ENCODE measurements at places on chromosomes 12 and 14.

GRCh38 chr12:79200176-79200575 lies 335.6 kb downstream of the SYT1 start:
- no peak for DNase-seq

- no peak for DNase-seq
These were observed 1600.5 kb upstream of the SEL1L start for GRCh38 chr14:83133981-83134645.

- no peak for DNase-seq
These were observed 82.0 kb downstream of the SLC16A7 start for GRCh38 chr12:59677857-59678256.

DNA sequence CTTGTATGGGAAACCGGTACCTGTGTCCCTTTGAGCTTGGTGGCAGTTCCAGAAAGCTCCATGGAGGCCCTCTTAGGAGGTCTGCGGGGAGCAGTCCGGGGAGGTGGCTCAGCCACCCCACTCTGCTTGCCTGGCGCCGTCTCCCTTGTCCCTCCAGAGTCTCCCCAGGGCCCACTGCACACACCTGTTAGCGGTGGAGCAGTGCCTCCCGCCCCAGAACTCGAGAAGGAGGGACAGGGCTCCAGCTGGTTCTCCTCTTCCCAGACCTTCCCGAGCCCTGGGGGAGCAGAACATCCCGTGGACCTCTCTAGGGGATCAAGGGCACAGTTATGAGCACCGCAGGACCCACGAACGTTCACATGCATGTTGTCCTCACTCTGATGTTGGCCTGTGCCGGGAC lies 10.8 kb downstream of the ASPG start:
- DNase-seq, result no peak

DNA sequence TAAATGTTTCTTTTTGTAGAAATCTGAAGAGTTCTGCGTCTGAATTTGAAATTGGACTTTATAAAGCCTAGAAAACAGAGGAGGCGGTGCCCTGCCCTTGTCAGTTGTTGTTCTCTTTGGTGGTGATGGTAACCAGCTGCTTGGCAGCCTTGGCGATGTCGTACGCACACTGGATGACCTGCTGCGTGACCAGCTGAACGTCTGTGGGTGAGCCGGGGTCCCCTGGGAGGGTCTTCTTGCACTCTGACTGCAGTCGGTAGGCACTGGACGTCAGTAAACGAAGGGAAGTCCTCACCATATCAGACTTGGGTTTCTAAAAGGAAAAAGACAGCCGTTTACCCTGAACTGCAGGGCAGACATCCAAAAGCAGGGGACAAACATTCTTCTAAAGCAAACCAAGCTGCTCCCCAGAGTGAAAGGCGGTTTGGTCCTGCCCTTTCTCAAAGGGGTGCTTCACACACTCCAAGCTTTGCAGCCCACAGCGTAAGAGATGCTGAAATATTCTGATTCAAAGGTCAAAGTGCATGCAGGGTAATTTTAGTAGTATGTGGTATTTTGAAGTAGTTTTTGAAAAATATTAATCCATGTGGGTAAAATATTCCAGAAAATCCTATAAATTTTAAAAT lies 32.9 kb downstream of the TCHP start:
- no peak for DNase-seq

DNA sequence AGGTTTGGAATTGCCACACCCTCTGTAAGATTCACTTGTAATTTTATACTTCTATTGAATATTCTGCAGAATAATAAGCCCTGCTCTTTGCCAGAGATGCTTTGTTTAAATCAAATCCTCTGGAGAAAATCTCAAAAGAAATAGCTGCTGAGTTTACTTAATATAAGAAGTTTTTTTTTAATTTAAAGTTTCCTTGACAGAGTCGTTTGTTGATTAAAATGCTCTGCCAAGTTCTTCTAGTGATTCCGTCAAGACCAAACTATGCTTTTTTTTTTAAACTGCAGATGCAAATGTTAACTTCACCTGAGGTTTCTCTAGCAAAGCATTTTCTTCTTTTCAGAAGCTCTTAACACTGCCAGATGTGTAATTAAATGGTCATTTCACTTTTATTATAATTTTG lies 13.4 kb upstream of the NAV3 start:
- no peak for DNase-seq

GRCh38 chr14:69666690-69667211 lies 55.4 kb downstream of the SUSD6 start:
- no peak for DNase-seq

- DNase-seq, result peak; percentile 36
These were observed 77.2 kb downstream of the SERPINA3 start for GRCh38 chr14:94689218-94689984.

- no peak for DNase-seq
These were observed 234.7 kb upstream of the E2F7 start for GRCh38 chr12:77299910-77300669.

DNA sequence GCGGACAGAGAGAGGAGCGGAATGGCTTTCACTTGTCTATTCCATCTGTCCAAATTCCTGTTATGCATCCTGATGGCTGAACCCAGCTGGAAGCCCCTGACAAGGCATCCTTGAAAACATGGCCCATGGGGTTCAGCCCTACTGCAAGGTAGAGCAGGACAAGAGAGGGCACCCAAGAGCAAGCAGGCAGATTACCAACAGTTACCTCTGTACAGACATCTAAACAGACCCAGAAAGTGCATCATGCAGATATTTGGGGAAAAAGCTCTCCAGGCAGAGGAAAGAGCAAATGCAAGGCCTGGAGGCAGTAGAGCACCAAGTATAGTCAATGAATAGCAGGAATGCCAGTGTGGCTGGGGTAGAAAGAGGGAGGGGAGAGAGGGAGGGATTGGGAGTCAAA lies 407.5 kb downstream of the PCNX1 start:
- DNase-seq, result no peak

DNA sequence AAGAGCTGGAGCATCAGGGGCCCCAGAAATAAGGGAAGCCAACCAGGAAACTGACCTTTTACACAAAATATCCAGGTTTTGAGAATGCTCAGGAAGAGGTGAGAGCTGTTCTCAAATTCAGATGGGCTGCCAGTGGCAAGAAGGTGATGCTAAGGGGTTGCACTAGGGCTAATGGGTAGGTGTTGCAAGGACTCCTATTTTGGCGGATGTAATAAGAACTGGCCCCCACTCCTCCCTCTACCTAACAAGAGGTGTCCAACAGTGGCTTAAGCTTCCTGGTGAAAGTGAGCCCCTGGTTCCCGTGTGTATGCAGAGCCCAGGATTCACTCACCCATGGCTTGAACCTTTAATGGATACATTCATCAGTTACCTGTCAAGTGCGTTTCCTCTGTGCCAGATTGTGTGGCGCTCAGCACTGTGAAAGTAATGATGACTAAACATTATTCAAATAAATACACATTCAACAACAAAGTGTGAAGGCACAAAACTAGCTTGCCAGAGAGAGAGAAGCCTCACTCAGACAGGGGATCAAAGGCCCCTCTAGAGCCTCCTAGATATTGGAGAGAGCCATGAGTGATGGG lies 705 bp upstream of the CHGA start:
- no peak for DNase-seq

DNA sequence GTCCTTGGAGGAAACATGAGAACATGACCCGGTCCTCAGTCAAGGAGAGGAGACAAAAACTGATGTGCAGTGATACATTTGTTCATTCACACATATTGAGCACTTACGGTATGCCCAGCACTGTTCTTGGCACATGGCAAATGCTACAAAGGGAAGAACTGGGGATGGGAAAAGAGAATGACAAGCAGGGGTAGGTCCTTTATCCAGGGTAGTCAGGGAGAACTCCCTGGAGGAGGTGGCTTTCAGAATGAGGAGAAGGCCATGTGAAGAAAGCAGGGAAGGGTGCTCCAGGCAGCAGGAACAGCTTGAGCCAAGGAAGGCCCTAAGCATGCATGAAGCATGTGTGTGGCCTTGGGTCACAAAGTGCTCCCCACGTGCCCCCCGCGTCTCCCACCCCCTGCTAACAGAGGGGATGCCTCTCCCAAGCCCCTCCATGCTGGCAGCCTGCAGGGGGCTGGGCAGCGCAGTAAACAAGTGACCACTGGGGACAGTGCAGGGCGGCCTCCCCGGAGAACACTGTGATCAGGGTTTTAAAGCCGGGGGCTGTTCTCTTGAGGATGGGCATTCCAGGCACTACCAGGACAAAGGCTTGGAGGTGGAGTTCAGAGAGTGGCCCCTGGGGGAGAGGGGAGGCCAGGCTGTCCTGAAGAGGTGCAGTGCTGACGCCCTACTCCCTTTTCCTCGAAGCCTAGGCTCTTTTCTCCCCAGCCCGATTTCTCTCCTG lies 71.0 kb downstream of the PHETA1 start:
- DNase-seq, result no peak

DNA sequence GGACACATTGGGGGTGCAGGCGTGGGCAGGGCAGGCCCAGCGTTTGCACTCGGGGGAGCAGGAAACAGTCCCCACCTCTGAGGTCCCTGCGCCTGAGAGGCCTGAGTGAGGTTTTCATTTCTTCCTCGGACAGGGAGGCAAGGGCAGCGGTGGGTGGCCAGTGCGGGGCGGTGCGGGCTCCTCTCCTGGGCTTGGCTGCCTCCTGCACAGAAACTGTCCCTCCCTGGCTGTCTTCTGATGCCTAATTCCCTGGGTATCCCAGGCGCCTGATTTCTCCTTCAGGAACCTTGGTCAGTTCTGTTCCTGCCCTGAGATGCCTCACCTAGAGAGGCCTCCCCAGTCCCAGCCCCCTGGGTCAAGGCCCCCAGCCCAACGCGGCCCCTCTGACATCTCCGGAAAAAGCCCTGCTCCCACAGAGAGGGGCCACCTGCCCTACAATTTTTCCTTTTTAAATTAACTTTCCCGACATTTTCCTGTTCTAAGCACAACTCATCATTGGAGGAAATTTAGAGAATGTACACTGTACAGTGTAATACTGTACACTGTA lies 260.3 kb downstream of the ADGRD1 start:
- DNase-seq, result no peak

DNA sequence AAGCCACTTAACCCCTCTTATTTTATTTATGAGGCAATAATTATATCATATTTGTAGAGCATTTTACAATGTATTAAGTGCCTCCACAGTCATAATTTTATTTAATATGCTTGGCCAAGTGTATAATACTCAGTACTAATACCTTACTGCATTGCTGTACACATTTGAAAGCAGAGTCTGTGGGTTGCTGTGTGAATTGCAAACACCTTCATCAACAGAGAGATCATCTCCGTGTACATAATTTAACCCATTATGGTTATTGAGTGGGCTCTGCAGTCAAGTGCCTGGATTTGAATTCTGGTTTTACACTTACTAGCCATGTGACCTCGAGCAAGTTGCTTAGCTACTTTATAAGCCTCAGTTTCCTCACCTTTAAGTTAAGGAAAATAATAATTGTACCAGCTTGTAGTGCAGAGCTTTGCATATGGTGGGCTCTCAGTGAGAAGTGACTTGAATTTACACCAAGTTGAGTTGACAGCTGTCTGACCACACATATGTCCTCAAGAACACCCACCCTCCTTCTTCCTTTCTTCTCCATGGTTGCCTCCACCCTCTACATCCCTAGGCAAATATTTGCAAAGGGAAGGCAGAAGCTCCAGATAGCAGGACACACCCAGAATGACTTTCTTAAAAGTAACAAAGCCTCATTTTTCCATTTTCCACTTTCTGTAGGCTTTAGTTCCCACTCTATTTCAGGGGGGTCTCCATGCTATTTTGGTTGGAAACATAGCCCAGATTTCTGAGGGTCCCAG lies 12.3 kb downstream of the CRACR2A start:
- no peak for DNase-seq

DNA sequence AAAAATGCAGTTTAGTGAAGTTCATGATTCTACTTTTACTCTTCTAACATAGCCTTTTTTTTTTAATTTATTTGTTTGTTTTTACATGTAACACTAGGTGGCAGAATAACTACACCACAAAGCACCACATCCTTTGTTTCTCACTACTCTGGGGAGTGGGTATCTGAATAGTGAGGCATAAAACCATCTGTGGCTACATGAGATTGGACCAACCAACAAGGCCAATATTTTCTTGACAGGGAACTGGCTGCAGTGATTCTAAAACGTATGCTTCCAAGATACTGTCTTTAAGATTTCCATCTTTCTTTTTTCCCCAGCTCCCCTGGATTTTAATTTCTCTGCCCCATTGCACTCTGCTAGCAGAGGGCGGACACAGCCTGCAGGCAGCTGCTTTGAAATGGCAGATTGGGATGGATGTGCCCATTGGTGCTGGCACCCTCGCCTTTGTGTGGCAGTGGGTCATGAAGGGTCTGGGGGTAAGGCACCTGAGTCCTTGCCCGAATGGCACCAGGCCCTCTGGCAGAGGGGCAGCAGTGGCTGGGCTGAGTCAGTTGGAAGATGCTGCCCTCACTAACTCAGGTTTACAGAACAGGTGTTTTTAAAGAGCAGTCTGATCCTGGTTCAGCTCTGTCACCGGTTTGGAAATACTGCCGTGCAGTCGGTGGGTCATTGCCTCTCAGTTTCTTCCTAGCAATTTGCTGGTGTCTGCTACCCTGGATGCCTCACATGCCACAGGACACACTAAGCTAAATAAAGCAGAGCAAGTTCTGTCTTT lies 429.1 kb downstream of the RAD51B start:
- DNase-seq, result no peak

- no peak for DNase-seq
These were observed 3.1 kb downstream of the WNT10B start for GRCh38 chr12:48968467-48968866.

DNA sequence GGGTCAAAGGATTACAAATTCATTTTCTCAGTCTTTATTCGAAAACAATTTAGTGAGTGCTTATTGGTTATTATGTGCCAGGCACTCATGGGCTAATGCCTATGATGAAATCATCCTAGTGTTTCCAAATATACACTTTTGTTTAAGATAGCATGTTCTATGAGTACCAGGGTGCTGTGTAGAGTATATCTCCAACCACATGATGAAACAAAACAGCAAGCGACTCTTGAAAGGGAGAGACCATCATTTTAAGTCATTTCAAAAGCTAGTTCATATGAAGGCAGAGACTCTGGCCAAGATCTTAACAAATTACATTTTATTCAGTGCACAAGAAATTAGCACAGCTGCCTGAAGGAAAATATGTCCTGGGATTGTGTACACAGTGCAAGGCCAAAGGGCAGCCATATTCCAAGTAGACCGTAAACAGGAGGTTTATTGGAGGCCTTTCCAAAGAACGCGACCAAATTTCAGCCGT lies 204.2 kb downstream of the EFCAB11 start:
- DNase-seq, result no peak
